ENCODE measurements at places on chromosomes 3 and 15.

DNA sequence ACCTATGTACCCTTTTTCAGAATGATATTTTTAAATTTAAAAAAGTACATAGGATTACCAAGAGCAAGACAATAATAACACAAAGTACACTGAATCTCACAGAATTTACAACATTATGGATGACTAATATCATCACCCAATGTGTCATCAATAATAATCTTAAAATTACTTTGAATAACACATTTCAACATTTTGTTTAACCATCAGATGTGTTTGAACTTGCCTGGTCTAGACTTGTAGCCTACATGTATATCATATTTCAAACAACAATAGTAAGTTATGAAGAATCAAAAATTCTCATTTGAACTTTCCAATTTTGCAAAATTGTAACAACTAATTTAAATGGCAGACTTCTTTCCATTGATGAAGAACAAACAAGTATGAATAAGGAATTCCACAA lies 15.1 kb downstream of the LRRC3B start:
- no peak for DNase-seq

GRCh38 chr3:50607271-50608091 lies 4.1 kb downstream of the CISH start:
- DNase-seq: no peak

DNA sequence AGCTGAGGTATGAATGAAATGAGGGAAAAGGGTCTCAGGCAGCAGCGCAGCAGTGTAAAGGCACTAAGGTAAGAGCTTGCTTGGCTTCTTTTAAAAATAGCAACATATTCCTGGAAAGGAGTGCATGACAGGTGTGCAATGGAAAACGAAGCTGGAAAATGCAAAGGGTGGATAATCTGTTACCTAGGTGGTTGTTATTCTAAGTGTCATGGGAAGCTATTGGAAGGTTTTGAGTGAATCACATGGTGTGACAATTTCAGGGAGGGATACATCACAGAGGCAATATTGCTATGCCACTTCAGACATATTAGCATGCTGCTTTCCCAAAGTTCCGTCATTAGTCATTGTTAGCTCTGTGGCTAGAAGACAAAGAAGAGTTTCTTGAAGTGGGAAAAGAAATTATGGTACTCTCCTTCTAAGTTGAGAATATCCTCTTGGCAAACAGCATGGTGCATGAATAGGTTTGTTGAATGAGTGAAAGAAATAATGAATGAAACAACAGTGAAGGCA lies 28.7 kb upstream of the TMEM45A start:
- no peak for DNase-seq

GRCh38 chr15:33209575-33210481 lies 15.3 kb upstream of the FMN1 start:
- DNase-seq: no peak

DNA sequence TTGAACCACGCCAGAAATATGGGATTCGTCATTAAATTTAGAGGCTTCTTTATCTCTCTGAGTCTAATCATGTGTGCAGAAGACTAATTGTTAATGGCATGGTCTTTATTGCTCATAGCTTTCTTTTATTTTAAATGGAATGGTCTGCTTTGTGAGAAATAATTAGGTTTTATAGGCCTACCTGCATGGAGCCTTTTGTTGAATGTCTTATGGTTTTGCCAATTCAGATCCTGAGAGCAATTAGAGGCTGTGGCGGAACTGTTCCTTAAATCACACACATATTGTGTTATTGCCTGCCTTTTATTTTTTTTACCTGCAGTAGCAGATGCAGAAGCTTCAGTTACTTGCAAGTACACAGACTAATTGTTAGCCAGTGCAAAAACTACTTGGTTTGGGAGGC lies 306.2 kb downstream of the NLGN1 start:
- DNase-seq: no peak

GRCh38 chr3:167318306-167318705 lies 61.8 kb downstream of the ZBBX start:
- no peak for DNase-seq

DNA sequence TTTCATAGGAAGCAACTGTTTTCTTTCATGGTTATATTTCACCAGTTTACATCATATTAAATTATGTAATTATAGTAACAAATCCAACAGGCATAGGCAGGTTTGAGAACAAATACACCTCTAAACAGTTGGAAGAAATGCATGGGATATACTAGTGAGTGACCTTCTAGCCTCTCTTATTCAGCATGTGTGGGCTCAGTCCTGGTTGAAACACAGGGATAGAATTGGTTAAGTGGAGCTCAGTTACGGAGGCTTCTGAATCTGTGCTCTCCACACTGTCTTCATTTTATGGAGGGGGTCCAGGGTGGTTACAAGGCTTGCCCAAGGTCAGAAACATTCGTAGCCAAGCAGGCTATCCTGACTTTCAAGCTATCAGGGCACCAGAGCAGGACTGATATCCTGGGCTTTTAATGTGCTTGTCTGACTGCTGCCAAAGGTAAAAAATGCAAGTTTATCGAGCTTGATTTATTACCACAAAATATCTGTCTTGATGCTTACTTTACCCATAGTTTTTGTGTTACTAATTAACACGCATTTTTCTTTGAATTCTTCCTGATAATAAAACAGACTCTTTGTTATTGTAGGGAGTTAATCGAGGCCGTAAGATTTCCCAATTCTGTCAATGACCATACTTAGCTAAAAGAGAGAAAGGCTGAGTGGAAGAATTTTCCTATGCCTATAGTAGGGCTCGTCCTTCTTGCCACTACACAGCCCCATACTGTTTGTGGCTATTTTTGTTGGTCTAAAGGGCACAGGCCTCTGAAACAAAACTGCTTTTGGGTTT lies 89.6 kb downstream of the FILIP1L start:
- DNase-seq: no peak

GRCh38 chr3:150868282-150868681 lies 37.0 kb downstream of the MINDY4B start:
- DNase-seq: no peak

GRCh38 chr15:38002883-38003477 lies 68.5 kb downstream of the TMCO5A start:
- DNase-seq: no peak

GRCh38 chr3:80190051-80190450 lies 422.3 kb upstream of the ROBO1 start:
- no peak for DNase-seq

DNA sequence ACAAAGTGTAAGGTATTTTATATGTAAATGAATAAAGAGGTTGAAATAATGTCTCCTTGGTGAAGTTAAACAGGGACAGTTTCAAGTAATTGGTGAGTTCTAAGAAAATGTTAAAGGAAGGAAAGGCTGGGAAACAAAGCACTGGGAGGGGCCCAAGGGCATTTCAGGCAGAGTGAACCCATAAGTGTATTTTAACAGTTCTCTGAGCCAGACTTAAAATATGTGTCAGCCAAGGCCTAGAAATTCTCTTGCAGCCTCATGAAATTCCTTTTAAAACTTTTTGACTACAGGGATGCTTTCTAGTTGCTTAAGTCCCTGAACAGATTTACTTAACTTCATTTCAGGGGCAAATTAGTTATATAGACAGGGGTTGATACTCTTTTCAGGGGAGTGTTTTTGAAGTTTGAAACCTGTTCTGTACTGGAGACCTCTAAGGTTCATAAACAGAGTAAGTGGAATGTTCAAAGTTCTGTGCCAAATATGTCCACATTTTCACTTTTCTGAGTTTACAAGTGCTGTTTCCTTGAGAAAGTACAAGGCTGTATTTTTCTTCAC lies 77.6 kb downstream of the GALK2 start:
- DNase-seq: no peak

GRCh38 chr3:30400926-30401325 lies 205.5 kb upstream of the TGFBR2 start:
- no peak for DNase-seq

DNA sequence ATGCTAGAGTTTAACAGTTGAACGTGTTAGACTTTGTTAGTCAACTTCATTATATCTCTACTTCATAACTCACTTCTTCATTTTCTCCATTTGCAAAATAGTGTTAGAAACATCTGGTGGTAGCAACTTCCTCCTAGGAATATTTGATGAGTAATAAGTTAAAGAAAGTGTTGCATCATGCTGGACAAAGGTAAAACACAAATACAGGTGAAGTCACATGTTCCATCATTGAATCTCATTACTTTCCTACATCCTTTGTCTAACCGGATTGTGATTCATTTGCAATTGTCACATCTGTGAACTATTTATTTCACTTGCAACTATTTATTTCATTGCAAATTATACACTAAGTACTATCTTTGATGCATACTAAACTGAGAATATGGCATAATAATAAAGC lies 186.5 kb downstream of the TUSC7 start:
- DNase-seq: no peak

DNA sequence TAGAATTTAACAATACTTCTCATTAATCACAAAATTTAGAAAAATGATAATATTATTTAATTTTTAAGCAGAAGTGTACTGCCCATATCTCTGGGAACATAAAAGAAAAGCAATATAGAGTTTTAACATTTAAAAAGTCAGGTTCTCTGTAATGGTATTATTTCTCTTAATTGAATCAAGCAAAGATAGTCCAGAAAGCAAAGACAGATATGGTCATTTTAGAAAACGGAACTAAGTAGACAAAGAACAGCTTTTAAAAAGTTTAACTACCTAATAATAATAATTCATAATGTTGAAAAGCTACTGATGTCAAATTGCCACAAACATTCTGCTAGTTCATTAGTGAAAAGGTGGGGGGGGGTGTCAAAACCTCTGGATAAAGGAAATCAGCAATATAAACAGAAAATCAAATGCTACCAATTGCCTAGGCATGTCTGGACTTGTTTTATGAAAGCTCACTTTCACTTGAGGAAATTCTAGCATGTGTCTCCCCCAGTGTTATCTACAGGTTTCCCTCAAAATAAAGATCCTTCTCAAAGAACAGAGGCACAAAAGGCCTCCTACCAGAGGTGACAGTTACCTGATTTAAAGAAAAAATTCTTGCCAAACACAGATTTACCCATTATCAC lies 1.7 kb downstream of the ZMAT3 start:
- no peak for DNase-seq

GRCh38 chr3:63886858-63887257 lies 23.2 kb downstream of the ATXN7 start:
- no peak for DNase-seq

GRCh38 chr15:35505141-35505540 lies 40.8 kb downstream of the DPH6 start:
- DNase-seq: no peak

GRCh38 chr3:123286308-123287023 lies 84.7 kb downstream of the SEC22A start:
- no peak for DNase-seq
